ENCODE measurements at places on chromosomes 13 and 19.

DNA sequence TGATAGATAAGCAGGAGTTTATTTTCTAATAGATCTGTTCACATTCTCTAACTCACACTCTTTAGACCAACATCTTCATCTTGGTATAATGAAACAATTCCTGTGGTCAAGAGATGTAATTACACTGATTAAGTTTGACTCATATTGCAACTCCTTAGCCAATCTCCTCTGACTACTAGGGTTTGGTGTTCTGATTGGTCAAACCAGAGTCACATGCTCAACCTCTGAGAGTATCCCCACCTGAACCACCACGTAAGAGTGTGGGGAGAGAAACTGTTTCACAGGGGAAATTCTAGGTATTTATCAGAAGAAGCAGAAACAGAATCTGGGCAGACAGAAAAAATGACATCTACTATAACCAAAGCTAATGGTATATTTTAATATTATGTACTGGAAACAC, 42.4 kb downstream of the UQCRFS1 start:
- no peak for DNase-seq

- no peak for DNase-seq
Measured at GRCh38 chr13:20192158-20192835, 441 bp downstream of the GJB2 start.

DNA sequence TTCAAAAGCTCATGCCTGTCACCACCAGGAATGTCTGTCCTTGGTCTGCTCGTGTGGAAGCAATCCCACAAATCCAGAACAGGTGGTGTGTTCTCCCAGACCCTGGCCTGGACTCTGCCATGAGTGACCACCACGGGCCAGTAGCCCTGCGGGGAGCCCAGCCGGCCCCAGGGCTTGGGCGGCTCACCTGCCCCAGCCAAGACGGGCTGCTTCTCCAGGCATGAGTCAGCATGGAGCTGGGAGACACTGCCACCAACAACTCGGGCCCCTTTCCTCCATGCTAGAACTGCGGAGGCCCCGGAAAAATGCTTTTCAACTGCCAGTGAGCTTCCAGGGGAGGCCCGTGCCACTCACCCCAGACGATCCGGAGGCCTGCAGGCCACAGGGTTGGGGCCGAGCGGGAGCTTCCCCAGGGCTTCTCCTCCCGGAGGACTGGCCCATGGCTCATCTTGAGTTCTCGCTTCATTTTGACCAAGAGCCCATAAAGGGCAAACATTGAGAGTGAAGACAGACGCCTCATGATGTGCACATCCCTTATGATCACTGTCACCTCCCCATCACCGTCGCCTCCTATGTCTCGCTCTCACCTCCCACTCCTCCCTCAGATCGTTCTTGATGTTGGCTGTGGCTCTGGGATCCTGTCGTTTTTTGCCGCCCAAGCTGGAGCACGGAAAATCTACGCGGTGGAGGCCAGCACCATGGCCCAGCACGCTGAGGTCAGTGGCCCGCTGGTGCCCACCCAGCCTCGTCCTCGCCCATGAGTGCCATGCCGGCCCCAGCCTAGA, 16.7 kb downstream of the YIPF2 start:
- no peak for DNase-seq

- DNase-seq = no peak
Measured at GRCh38 chr13:51772105-51772455, 31.9 kb downstream of the DHRS12 start.

GRCh38 chr19:53183146-53183764, 9.9 kb downstream of the ZNF665 start:
- DNase-seq = no peak

DNA sequence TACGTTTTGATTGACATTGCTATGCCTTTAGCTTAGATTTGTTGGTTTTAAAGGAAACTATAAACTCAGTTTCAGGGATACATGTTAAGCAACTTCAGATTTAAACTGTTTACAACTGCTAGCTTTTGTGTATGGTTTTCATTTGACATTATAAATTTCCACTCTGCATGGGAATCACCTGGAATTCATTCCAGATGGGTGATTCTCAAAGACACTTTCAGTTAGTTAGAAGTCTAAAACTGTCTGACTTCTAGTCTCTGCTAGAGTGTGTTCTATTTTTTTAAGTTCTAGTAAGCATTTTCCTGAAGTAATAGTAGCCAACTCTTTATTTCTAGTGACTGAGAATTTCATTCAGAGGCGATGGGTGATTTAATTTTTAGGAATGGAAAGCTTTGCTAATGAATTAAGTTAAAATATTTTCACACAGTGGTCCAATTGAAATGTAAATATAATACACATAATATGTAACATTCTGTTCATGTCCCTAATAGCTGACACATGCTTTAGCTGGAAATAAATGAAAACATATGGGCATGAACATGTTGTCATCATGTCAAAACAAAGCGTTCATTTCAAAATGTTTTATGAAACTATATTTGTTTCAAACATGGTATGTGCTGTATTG, 58.3 kb upstream of the CSNK1A1L start:
- no peak for DNase-seq

- no peak for DNase-seq
Measured at GRCh38 chr13:71632206-71632605, 234.8 kb downstream of the DACH1 start.

GRCh38 chr19:42030645-42031440, 36.8 kb upstream of the ATP1A3 start:
- DNase-seq = no peak

- no peak for DNase-seq
Measured at GRCh38 chr13:41812851-41813250, 148.1 kb downstream of the VWA8 start.

- DNase-seq = no peak
Measured at GRCh38 chr13:100100115-100100879, 11.4 kb downstream of the PCCA start.

DNA sequence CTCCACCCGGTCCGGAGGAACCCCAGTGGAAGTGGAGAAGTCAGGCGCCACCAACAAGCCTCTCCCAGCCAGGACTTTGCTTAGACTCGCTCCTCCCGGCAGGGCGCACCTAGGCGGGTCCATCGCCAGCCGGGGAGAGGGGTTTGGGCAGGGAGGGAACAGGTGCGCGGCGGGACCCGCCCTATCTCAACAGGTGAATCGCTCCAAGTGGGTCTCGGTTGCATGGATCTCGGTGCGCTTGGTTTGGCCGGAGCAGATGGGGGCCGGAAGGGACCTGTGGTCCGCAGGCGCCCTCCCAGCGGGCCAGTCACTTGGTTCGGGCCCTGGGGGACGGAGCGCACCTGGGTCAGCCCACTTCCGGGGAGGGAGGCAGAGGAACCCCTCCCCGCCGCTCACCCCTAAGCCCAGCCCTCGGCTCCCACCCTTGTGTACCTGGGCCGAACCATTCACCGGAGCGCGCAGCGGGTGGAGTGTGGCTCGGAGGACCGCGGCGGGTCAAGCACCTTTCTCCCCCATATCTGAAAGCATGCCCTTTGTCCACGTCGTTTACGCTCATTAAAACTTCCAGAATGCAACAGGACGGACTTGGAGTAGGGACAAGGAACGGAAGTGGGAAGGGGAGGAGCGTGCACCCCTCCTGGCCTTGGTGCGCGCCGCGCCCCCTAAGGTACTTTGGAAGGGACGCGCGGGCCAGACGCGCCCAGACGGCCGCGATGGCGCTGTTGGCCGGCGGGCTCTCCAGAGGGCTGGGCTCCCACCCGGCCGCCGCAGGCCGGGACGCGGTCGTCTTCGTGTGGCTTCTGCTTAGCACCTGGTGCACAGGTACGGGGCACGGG, at the start of gene LSR:
TSS of gene LSR (plus strand) at position 693 of the 836 bp plus-strand sequence. CDS start at position 714, 21 bp downstream.
- DNase-seq = no peak

DNA sequence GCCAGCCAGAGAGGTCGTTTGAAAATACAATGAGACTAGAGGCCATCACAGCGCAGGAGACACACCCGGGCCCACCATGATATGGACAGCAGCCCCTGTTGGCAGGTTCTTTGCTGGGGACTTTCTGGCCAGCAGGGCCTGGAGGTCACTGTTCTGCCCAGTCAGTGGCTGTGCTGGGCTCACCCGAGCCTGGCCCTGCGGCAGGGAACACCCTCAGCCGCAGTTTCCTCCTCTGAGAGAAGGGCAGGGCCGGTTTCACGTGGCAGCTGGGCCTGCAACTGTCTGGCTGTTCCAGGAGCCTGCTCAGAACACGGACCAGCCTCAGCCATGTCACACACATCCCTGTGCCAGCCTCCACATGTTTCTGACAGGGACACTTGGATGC, 39.4 kb downstream of the ADPRHL1 start:
- peak; percentile 56 for DNase-seq

DNA sequence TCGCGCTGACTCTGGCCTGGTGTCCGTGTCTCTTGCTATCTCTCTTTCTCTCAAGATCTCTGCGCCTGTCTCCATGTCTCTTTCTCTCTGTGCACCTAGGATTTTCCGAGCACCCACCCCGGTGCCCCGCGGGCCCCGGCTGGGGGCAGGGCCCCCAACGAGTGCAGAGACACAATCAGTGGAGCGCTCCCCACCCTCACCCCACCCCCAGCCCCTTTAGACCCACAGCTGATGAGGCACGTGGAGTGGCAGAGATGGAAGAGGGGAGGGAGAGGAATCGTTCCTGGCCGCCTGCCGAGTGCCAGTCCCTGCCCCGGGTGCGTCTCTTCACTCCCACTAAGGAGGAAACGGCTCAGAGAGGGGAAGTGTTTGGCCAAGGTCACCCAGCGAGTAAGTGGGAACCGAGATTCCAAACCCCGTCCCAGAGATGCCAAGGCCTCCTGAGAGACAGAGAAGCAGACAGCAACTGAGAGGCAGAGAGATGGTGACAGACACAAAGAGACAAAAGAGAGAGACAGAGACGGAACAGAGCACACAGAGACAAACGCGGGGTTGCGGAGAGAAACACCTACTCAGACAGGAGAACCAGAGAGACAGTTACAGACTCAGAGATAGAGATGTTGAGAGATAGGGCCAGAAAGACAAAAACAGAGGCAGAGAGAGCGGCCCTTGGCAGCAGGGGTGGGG, 626 bp upstream of the BCL3 start:
- no peak for DNase-seq

Data from natural killer cell treated with Interleukin-12 subunit alpha and Interleukin-12 subunit beta and Interleukin-15 and Interleukin-18, amount 100 ng/mL, for 72 hours (primary cell).